Activated gamma-delta T cell treated with Interleukin-2 at 50 U/mL for 16 hours (primary cell): ENCODE measurements at places on chromosomes 7 and 10.

DNA sequence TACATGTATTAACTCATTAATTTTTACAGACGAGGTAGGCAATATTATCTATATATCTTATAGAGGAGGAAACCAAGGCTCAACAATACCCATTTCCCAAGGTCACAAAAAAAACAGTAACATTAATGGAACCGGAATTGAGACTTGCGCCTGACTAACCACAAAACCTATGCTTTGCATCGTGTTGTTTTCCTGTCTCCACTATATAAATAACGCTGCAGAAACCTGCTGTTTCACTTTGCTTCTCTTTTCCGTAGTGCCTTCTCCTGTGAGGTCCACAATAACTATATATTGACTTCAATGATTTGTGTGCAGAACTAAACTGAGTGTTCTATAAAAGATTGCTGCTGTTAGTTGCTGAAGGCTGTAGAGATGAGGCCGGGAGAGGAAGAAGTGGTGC lies 97.7 kb upstream of the RPA3 start:
- no peak for DNase-seq

DNA sequence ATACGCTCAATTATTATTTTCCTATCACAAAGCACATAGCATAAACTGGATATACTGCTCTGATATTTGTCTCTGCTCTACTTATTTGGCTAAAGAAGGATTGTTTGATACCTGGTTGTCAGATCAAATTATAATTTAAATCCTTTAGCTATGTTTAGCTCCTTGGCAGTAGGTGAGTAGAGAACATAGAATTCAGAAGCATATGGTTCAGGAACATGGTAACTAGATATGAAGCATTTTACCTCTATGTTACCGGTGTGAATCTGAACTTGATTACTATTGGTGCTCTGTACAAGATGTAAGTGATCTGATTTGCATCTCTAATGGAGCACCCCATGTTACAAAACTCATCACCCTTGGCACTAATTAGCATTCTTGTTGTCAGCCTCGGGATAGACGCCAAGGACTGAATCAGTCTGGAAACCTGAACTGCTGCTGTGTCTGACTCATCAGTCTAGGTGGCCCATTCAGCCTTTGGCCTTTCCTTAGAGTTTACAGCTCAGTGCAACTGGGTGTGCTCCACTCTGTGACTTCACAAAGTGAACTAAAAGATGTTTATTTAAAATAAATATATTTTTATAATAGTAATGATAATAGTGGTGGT lies 12.3 kb upstream of the MYPN start:
- DNase-seq, result no peak

GRCh38 chr7:22865602-22865960 lies 42.9 kb upstream of the TOMM7 start:
- DNase-seq, result no peak

GRCh38 chr10:59362144-59362958 lies at the start of gene FAM13C:
TSS of gene FAM13C (minus strand) at chr10:59362549. CDS start at chr10:59362460, 89 bp downstream.
- no peak for DNase-seq
